ENCODE measurements at places on chromosomes 7 and 10.

DNA sequence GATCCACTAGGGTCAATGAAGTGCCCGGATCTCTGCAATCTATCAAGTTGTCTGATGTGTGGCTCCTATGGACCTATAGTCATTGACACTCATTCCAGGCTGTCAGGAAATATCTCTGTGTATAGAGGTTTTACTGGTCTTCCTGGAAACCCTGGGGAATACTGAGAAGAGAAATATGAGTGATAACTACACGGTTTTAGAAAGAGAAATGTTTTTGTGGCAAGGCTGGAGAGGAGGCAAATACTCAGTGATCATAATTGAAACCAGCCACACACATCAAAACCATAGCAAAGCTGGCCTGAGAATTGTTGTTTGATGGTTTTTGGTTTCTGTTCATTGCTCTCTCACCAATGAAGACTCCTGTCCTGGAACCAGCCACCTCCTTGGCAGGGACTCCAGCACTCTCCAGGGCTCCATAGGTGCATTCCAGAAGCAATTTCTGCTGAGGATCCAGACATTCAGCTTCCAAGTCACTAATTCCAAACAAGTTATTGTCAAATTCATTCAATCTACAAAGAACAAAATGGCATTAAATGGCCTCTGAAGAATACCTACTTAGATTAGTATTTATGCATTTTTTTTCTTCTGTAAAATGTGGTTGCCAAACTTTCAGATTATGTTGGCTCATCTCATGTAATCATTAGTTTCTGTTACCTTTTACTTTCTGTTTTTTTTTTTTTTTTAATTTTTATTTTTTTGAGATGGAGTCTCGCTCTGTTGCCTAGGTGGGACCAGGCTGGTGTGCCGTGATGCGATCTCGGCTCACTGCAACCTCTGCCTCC, 108.6 kb upstream of the ABI1 start:
- peak; percentile 24 for DNase-seq

DNA sequence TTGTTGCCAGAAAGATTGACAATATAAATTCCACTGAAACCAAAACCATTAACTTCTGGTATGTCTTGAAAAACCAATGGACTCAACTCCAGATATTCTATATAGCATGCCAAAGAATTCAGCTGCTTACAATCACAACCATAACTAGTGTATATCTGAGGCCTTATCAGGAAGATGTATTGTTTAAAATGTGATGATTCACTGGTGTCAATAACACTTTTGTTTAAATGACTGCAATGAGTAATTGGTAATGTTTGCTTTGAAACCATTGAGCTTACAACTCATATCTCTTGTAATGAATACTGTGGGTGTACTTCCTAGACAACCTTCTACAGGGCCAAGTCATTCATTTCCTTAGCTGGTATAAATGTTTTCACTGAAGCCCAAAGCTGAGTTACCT, 727.9 kb upstream of the KCND2 start:
- DNase-seq, result no peak

- no peak for DNase-seq
Measured at GRCh38 chr7:81031243-81031642, 112.4 kb upstream of the SEMA3C start.

- no peak for DNase-seq
Measured at GRCh38 chr10:91978585-91978984, 55.0 kb downstream of the BTAF1 start.

GRCh38 chr10:24152270-24152669, 56.7 kb upstream of the KIAA1217 start:
- DNase-seq, result no peak

- DNase-seq, result no peak
Measured at GRCh38 chr7:71925663-71926062, 486.5 kb downstream of the CALN1 start.

GRCh38 chr7:98452791-98453190, 51.9 kb upstream of the BAIAP2L1 start:
- no peak for DNase-seq

GRCh38 chr7:3461923-3462322, 160.9 kb downstream of the SDK1 start:
- peak; percentile 85 for DNase-seq

DNA sequence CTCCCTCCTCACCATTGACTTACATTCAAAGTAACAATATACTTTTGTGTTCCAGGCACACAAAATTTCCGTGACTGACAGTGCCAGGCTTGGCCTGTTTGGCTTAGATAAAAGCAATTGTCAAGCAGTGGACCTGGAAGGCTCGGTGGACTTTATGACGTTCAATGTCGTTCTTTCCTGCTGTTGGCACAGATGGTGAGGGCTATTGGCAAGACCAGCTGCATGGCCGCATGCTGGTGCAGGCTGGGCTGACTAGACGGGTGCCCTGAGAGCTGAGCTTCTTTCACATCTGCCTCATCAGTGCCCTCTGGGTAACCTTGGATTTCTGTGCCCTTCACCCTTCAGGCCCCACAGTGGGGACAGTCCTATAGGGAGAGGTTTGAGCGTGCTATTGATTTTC, 45.2 kb downstream of the WIPF3 start:
- no peak for DNase-seq

GRCh38 chr7:150514748-150515222, at the start of gene GIMAP7:
GIMAP7 (plus strand) TSS chr7:150514872; CDS start chr7:150519975, 5,103 bp downstream.
- peak; percentile 73 for DNase-seq

DNA sequence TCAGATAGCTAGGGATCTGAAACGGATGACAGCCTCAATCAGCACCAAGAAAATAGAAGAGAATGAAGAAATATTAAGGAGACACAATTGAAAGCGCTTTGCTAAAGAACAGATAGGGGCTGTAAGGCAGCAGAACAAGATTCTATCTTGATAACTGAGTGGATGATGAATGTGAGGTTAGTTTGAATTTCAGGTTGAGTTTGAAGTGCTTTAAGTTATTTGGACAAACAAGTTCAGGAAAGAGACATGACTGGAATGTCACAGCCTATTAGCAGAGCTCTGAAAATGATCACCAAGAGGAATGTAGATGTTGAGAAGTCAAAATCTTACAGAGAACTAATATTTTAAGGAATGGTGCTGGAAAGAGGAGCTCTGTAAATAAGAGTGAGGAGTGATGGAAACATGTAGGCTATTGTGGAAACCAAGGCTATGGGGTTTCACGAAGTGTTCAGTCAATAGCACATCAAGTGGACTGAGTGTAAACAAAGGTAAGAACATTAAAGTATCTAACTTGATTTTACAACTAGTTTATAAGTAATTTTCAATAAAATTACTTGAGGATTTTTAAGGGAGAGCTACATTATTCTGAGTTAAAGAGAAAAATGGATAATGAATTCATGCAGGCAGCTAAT, 61.6 kb downstream of the MEST start:
- DNase-seq, result no peak

- no peak for DNase-seq
Measured at GRCh38 chr10:28627102-28627501, 50.2 kb upstream of the BAMBI start.
